ENCODE measurements at places on chromosomes 5 and 9.

- DNase-seq = no peak
Measured at GRCh38 chr9:132795511-132796303, 82.4 kb downstream of the AK8 start.

DNA sequence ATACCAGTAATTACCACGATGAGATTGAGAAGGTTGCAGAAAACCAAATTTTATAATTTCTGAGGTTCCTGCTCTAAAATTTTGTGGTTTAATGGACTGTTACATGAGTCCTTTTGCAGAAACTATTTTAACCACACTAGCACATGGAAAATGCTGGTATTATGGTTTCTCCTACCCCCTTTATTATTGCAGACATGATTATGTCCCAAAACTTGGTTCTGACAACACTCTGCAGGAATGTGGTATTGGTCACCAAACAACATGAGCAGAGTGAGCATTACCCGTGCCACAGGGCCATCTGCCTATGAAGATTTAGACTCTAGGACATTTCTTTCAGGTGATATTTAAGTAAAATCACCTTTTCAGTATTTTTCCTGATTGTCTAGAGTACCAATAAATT lies 2.8 kb upstream of the ECM2 start:
- peak; percentile 79 for DNase-seq

- DNase-seq = no peak
Measured at GRCh38 chr5:12691330-12691729, 787.1 kb upstream of the CTNND2 start.

DNA sequence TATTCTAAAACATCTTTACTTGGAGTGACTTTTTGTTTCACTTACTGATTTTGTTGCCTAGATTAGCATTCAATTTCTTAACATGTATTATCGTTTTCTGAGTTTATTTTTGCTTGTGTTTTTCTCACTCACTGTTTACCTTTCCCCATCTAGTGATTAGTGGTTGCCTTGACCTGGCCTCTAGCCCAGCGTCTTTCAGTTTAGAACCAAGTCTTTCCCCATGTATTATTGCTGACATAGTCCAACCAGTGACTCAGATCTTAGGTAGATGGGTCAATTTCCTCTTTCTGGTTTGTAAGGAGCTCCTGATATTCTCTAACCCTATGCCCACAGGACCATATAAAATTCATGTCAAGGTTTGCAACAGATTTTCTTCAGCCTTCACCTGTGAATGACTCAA lies 135.5 kb downstream of the PRR16 start:
- peak; percentile 48 for DNase-seq

DNA sequence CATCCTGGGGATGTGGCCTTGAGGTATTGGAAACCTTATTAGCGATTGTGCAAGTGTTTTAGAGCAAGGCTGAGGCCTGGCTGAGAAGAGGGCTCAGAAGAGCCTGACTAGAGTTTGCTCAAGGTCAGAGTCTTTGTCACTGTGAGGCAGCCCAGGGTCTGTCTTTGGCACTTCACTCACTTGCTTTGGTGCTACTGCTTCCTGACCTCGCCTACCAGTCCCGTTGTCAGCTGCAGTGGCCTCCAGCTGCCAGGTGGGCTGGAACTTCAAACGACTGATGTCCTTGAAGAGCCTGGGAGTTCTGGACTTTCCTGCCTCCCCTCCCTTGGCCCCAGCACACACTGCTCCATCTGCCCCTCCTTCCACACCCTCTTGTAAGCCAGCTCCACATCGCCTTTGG lies 228.0 kb downstream of the SNX18 start:
- no peak for DNase-seq

- DNase-seq = peak; percentile 79
Measured at GRCh38 chr5:180090098-180090768, 18.7 kb upstream of the RNF130 start.

GRCh38 chr5:16812911-16813310 lies 123.2 kb downstream of the MYO10 start:
- DNase-seq = peak; percentile 29

- DNase-seq = peak; percentile 50
Measured at GRCh38 chr9:77158772-77159513, 18.4 kb upstream of the VPS13A start.

- DNase-seq = peak; percentile 78
Measured at GRCh38 chr9:36102742-36103495, 33.6 kb upstream of the GLIPR2 start.

- DNase-seq = no peak
Measured at GRCh38 chr5:127793879-127794278, 90.7 kb downstream of the CCDC192 start.

GRCh38 chr5:72353046-72353445 lies 32.9 kb downstream of the PTCD2 start:
- DNase-seq = peak; percentile 44

DNA sequence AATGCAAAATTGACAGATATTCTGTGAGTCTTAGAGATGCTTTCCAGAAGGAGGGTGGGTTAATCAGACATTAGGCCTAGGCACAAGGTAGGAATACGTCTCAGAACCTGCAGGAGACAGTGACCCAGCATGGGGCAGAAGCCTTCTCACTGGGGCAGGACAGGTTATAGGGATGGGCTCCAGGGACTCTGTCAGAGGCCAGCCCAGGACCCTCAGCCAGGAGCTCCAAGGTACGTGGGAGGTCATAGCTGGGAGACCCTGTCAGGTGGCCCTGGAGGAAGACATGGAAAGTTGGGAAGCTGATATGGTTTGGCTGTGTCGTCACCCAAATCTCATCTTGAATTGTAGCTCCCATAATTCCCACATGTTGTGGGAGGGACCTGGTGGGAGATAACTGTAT lies 450.4 kb downstream of the GADD45G start:
- no peak for DNase-seq

DNA sequence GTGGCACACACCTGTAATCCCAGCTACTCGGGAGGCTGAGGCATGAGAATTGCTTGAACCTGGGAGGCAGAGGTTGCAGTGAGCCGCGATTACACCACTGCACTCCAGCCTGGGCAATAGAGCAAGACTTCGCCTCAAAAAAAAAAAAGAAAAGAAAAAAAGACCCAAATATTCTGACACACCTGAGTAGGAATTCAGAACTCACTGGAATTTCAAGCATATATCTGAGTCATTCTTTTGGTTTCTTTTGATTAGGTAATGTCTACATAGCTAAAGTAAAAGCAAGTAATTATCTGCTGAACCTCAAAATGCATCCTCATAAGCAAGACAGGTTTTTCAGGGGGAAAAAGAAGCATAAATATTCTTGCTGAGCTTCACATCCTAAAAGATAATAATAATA lies 35.9 kb downstream of the ANKRD31 start:
- DNase-seq = no peak

DNA sequence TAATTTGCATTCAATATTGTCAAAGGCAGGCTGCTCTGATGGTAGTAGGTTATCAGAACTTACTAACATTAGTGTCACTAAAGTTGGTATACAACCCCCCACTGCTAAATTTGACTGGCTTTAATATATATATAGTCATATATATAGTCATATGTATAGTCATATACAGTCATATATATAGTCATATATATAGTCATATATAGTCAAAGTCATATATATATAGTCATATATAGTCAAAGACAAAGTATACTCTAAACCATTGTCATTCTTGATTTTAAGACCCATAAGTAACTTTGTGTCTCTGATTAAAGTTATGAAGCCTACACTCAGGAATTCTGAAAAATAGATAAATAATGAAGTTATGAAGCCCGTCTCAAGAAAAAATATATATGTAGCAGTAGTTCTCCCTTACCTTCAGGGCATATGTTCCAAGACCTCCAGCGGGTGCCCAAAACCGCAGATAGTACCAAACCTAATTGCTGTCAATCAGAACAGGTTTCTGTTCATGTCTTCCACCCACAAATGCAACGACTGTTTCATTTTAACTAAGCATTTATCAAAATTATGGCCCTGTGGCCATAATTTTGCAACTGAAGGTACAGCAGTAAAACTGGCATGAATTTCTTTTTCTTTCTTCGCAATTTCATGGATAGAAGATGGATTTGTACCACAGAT lies 40.1 kb downstream of the TRPM6 start:
- DNase-seq = no peak

GRCh38 chr9:106620081-106620480 lies 242.9 kb upstream of the ZNF462 start:
- DNase-seq = no peak

DNA sequence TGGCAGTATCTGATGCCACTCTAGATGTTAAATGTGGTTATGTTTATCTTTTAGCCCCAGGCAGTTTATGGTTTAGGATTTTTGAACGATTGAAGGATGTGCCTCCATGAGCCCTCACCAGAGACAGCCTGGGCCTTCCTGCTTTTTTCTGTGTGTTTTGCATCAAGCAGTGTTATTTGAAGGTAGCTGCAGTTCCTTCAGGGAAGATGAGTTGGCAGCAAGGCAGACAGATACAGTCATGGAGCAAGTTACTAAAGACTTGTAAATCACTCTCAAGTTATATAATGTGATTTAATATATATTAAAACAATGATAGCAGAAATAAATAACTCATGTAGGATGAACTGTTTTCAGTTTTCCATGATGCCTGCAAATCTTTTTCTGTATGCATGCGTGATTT lies 204.9 kb downstream of the CD180 start:
- no peak for DNase-seq

DNA sequence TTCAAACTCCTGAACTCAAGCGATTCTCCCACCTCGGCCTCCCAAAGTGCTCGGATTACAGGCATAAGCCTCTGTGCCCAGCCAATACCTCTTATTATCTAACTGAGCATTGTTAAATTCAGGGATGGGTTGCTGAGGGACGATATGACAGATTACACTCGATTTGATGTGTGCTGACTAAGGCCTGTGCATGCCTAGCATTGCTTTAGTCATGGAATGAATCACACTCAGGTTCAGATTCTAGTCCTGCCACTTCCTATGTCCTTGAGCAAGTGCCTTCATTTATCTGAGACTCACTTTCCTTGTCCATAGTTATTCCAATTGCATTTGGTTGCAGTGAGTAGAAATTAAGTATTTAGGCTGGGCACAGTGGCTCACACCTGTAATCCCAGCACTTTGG lies 19.5 kb downstream of the THBS4 start:
- DNase-seq = peak; percentile 55

Measured in fibroblast of skin of abdomen (primary cell).